ENCODE measurements at places on chromosomes 3 and 15.
A peak's percentile ranks its signal among the peaks of the same experiment; 100 is the strongest.

- no peak for DNase-seq
Observed at GRCh38 chr3:69319652-69320051, 66.2 kb downstream of the FRMD4B start.

GRCh38 chr15:57878573-57878972 is 172.1 kb downstream of the POLR2M start:
- DNase-seq, result no peak

DNA sequence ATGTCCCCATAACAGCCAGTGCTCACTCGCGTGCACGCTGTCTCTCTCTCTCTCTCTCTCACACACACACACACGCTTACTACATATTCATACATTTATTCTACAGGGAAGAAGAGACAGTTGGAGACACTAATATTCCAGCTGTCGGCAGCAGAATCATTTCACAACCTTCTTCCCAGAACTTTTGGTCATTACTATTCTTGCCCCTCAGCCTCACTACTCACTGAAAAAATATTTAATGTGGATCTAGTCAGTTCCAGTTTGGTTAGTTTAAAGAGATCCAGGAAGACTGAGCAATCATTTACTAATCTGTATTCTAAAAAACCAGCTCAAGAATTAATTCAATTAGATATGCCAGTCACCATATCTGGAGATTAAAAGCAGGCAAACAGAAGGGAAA is 394.9 kb downstream of the PTPRG start:
- DNase-seq, result no peak

DNA sequence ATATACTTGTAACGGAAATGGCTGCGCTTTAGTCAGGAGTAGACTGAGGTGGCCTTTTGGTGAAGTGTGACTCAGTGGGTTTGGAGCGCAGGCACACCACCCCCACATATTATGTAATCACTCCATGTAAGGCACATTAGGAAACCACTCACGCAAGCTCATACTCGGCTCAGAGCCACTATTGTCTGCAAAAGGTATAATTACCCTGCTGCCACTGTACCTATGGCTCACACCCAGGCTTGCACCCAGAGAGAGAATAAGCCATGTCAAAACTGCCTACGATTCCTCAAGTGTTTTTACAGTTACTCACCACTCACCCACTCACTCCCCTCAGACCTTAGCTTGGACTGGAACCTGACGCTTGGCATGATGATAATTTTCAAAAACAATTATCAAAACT is 611.9 kb upstream of the CCDC54 start:
- no peak for DNase-seq

GRCh38 chr3:36756269-36756668 is 8.1 kb downstream of the DCLK3 start:
- no peak for DNase-seq

GRCh38 chr3:193932576-193932975 is 203.4 kb upstream of the HES1 start:
- no peak for DNase-seq

DNA sequence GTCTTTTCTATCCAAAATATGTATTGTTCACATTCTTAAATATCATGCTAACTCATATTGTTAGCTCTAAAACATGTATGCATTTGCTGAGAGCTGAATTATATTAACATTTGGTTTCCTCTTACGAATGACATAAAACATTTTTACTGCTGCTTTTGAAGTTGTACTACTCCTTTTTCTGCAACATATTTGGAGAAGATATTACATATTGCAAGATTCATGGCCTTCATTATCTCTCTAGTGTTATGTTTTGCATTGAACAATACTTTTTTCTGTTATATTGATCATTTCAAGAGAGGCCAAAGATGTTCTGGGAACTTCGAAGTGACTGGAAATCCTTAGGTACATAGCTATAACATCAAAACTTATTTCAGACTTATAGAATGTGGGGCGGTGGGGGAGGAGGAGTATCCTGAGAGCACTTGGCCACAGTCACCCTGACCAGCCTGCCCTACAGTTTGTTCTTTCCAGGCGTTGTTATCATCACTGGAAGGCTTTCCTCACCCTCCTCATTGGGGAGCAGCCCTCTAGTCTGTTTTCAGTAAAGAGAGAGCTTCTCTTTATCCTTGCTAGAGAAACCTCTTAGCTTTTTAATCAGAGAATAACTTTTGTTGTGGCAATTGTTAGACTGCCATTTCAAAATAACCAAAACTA is 868.6 kb downstream of the OTOL1 start:
- no peak for DNase-seq

- DNase-seq, result no peak
Observed at GRCh38 chr3:127427156-127427555, 139.3 kb upstream of the PRR20G start.

GRCh38 chr3:117358717-117359314 is 649.2 kb downstream of the TUSC7 start:
- DNase-seq, result no peak

DNA sequence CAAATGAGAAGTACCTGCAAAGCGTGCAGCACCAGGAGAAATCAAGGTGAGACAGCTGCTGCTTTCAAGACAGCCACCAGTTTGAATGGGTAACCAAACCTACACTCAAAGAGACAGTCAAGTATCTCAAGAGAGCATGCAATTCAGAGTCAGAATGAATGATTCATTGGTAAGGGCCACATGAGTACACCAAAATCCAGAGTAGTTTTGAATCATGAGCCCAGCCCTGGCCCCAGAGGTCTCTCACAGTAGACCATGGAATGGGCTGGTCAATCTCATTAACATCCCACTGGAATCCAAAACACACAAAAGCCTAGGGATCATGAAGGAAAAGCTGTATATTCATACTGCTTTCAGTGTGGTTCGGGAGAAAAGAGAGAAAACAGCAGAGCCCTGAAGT is 242.8 kb downstream of the TBL1XR1 start:
- DNase-seq, result no peak

DNA sequence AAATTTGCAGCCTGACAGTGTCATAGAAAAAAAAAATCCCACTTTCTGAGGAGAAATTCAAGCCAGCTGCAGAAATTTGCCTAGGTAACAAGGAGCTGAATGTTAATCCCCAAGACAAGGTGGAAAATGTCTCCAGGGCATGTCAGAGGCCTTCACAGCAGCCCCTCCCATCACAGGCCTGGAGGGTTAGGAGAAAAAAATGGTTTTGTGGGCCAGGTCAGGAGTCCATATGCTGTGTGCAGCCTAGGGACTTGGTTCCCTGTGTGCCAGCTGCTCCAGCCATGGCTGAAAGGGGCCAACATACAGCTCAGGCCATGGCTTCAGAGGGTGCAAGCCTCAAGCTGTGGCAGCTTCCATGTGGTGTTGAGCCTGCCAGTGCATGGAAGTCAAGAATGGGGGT is 11.2 kb downstream of the CD200R1 start:
- no peak for DNase-seq

GRCh38 chr3:172355836-172356235 is 92.4 kb downstream of the GHSR start:
- DNase-seq, result no peak

DNA sequence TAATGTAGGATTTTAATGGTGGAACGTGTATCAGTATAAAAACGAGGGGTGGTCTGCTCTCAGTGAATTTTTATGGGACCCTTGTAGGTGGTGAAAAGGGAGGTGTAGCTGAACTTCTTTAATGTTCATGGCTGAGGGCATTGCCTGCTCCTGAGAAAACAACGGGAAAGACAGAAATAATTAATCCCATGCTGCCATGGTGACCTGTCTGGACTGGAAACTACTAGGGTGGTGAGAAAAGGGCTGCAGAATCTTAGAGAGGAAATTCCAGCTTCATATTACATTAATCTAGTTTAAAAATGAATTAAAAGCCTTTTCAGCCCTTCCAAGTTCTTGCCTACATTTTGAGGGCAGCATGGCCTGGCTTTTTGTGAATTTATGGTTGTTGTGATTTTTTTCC is 47.6 kb downstream of the ZBTB38 start:
- DNase-seq, result no peak

- DNase-seq, result no peak
Observed at GRCh38 chr3:180870008-180870699, 42.3 kb upstream of the FXR1 start.

DNA sequence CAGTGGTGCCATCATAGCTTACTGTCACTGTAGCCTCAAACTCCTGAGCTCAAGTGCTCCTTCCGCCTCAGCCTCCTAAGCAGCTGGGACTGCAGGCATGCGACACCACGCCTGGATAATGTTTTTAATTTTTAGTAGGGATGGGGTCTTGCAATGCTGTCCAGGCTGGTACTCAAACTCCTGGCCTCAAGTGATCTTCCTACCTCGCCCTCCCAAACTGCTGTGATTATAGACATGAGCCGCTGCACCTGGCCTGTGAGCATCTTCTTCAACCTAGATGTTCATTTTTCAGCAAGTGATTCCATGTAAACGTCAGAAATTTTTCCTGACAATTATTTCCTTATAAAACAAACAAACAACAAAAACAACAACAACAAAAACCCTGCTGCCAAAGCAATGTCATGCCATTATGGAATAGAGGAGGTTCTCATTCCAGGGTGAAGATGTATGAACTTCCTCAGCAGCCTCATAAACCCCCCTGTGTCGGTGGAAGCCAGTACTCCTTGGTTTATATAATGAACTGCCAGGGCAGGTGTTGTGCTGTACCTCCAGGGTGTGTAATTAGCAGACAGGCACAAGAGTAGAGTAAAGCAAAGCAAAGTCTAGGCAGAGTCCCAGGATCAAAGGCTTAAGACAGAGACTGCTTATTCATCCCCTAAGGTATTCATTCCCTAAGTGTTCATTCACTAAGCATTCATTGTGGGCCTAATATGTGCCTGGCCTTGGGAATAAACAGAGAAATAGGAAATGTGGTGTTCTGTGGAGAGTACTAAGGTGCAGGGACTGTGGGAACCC is 44.6 kb downstream of the NR2C2 start:
- no peak for DNase-seq

GRCh38 chr3:18812316-18812715 is 336.0 kb upstream of the KCNH8 start:
- DNase-seq, result no peak

- DNase-seq, result no peak
Observed at GRCh38 chr3:196673632-196674031, 34.1 kb downstream of the NRROS start.

- no peak for DNase-seq
Observed at GRCh38 chr3:135918600-135918999, 46.9 kb upstream of the PPP2R3A start.

- DNase-seq, result no peak
Observed at GRCh38 chr15:72933976-72934375, 118.3 kb upstream of the NEO1 start.

DNA sequence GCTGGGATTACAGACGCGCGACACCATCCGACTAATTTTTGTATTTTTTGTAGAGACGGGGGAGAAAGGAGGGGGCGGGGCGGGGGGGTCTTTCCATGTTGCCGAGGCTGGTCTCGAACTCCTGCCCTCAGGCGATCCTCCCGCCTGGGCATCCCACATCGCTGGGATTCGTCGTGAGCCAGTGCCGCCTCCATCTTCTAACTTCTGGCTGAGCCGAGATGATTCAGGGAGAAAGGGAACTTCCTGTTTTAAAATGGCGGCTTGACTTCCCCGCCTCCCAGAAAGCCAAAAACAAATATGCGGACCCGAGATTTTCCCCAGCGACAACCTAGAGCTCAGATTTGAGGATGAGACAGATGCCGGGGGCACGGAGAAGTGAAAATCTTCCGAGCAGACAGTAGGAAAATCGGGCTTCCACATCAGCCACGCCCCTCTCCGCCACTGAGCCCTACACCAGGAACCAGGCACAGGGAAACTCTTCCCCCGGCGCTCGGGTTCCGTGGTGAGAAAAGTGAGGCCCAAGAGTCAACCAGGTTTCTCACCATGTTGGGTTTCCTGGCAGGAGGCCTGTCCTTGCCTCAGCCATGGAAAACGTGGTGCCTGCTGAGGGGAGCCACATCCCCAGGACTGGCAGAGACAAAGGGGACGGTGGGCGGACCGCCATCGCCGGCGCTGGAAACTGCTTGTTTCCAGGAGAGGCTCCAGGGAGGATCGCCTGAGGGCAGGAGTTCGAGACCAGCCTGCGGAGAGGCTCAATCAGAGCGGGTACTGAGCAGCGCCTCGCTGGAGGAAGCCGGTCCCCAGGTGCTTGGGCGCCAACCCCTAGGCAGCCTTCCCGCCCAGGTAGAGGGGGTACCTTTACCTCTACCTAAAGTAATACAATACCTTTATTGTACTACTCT is 18.7 kb downstream of the CHST14 start:
- DNase-seq, result no peak

DNA sequence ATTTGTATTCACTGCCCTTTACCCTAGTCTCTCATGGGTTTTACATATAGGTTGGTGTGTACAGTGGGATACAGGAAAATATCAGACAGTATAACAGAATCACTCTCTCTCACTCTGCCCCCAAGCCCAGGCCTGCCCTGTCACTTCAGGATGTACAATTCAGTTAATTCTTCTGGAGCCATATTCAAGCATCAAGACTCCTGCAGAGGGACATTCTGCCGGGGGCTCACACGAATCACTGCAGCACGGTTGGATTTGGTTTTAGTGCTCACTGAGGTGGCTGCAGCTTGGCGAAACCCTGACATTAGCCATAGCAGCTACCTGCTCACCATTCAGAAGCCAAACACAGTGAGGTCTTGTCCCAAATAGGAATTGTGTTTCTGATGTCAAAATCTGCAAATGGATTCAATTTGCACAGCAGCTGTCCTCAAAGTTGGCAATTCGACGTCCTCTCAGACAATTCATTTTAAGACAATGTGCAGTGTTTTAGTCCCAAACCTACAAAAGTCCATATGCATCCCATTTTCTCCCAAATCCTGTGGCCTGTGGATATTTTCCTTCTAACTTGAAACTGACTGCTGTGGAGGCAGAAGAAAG is 82.9 kb downstream of the CHSY1 start:
- no peak for DNase-seq

GRCh38 chr3:195909644-195910498 is 1.5 kb upstream of the TNK2 start:
- DNase-seq, result peak; percentile 98

GRCh38 chr3:33023176-33024136 is 72.0 kb downstream of the CCR4 start:
- no peak for DNase-seq

- peak; percentile 46 for DNase-seq
Observed at GRCh38 chr3:115165266-115165665, 18.2 kb upstream of the ZBTB20 start.
